ENCODE measurements at places on chromosomes 7 and 10. TPM values are rescaled to one million over a fixed set of nuclear protein-coding genes. Genes with fewer than 3 reads are reported as not detected.

DNA sequence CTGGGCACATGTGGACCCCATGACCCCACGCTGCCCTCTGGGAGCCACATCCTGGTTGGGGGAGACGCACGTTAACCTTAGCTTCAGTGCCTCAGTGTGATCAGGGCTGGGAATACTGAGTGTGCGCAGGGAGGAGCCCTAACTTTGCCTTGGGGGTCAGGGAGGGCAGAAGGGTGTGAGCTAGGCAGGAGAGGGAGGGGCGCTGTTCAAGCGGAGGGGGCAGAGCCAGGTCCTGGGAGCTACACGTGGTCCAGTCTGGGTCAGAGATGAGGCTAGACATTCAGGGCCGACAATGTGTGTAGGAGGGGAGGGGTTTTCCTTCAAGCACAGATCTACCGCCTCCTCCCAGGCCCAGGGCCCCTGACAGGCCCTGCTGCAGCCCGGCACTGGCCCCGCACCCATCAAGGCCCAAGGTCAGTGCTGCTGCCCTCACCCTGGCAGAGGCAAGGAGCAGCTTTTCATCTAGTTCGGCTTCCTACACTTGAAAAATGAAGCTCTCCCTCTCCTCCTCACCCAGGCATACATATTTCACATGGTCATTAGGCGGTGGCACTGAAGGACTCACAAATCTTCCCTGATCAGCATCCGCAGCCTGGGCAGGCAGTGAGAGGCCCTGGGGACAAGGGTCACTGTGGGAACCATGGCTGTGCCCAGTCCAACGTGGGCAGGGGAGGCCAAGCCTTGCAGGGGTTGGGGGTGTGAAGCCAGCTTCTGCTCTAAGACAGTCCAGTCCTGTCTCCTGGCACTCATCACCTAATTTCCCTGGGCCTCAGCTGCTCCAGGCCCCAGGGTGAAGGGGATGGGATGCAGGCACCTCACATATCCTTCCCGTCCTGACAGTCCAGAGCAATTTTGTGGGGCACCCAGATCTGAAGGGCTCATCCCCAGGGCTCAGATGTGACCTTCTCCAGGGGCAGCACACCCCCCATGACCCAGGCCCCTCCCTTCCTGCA lies 47.3 kb downstream of the C10orf105 start:
- DNase-seq = no peak

DNA sequence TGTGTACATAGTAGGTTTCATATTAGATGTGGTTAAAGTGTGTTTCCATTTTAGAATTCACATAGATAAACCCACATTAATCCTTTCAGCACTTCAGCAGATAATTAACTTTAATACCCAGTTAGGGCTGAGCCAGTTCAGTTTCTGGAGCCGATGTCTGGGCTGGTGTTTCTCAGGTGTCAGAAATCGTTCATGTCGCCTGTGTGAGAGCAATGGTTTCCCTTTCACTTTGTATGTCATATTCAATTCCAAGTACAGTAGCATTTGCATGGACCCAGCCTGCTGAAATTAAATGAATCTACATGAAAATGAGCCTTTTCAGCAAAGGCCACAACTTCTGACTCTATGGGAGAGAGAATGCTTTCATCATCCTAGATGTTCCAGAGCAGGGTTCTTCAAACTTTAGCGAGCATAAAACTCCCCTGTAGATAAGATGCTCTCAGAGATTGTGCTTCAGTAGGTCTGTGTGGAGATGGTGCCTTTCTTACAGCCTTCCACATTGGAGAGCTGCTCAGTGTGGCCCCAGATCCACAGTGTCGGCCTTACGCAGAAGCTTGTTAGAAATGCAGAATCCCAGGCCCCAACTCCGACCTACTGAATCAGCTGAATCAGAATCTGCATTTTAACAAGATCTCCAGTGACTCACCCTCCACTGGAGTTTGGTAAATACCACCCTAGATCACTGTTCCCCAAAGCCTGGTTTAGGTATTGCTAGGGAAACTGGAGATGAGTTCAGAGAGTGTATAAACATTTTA lies 19.6 kb downstream of the WIPF3 start:
- DNase-seq = no peak

DNA sequence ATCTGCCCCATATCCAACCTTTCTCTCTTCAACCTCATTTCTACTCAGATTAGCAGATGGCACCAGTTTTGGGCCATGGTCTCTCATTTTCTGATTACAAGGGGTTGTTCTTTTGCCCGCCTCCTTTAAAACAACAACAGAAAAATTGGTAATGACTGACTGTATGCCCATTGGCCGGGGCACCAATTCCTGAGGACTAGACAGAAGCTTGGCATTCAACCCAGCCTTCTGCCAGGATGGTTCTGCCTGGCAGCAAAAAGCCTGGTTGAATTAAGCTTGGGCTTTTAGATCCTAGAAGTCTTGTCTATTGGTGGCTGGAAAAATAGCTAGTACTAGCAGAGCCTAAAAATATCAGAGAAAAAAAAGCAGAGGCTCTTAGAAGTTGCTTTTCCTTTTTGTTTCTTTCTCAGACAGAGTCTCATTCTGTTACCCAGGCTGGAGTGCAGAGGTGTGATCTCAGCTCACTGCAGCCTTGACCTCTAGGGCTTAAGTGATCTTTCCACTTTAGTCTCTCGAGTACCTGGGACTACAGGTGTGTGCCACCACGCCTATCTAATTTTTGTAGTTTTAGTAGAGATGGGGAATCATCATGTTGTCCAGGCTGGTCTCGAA lies 402.6 kb downstream of the AUTS2 start:
- DNase-seq = peak; percentile 95

DNA sequence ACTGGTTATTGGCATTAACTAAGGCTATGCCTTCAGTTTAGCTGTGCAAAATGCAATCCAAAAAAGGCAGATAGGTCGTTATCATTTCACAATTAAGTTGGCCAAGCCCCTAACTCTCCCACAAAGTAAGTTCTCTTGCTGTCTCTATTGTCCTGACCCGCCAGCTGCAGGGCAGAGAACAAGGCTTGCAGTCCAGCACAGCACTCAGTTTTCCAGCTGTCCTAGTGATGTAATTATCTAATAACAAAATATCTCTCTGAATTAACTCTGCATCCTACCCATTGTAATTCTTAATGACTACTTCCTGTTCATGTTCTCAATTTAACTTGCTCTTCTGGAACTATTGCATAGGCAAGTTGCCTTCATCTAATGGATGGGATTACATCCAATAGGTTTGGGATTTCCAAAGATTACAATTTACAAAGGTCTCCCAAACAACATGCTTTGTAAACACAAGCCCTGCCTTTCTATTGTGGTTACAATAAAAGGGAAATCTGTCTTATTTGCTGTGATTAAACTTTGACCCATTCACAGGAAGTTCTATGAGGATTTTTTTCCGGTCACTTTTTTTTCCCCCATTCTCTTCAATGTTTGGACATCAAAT lies 55.2 kb downstream of the CDK6 start:
- DNase-seq = no peak

- no peak for DNase-seq
Observed at GRCh38 chr10:77574438-77574837, 63.2 kb downstream of the KCNMA1 start.

DNA sequence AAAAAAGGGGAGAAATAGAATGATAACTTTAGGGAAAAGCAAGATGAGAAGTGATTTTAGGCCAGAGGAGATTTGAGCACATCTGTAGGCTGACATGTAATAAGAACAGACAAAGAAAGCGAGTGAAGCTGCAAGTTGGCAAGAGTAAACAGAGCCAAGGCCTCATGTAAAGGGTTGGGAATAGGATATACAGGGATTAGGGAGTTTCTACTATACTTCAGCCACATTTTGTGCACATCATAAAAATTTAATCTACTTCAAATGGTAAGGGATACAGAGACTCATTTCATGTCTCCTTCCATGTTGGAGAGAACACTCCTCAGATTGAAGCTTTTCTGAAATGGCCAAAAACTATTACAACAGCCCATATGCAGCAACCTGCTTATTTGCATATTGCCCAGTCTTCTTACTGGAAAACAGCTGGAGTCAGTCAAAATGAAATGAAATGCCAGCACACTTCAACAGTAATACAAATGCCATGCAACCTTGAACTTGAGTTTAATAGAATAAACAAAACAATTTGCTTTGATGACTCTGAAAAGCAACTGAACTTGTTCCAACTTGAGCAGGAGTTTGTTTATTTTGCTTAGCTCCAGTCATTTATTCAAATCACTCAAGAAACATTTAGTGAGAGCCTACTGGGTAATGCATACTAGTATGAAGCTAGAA lies 49.9 kb downstream of the NRCAM start:
- no peak for DNase-seq

DNA sequence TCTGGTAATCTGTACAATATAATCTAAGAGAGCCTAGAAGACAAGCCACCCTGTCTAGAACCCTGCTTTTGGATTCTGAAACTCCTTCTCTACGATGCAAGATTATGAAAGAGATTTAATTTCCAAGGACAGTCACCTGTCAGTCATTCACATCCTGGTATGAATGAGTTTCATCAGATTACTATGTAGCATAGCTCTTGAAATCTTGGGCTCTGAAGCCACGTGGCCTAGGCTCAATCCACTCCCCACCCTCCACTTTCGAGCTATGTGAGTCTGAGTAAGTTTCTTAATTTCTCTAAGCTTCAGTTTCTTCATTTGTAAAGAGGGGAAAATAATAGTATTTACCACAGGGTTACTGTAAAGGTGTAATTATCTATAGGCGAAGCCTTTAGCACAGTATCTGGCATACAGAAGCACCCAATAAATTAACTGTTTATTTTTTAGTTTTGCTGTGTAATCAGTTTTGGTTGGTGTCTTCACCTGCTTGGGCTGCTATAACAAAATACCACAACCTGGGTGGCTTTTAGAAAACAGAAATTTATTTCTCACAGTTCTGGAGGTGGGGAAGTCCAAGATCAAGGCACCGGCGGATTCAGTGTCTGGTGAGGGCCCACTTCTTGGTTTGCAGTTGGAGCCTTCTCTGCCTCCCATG lies 71.3 kb downstream of the MYOF start:
- DNase-seq = no peak

DNA sequence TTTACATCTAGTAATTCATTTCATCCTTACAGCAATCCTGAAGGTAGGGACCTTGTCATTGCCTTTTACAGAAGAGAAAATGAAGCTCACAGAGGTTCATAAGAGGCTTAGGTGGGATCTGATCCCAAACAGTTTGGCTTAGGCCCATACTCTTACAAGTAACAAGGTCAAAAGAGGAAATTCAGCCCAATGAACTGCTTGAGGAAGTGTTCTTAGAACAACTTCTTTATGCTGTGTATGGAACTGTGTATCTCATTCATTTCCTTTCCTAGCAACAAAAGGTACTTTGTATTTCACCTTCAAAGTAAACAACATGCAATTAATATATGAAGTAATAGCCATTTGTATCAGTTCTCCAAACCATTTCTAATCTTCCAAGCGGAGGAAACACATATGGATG lies 79.3 kb downstream of the AVL9 start:
- DNase-seq = no peak

DNA sequence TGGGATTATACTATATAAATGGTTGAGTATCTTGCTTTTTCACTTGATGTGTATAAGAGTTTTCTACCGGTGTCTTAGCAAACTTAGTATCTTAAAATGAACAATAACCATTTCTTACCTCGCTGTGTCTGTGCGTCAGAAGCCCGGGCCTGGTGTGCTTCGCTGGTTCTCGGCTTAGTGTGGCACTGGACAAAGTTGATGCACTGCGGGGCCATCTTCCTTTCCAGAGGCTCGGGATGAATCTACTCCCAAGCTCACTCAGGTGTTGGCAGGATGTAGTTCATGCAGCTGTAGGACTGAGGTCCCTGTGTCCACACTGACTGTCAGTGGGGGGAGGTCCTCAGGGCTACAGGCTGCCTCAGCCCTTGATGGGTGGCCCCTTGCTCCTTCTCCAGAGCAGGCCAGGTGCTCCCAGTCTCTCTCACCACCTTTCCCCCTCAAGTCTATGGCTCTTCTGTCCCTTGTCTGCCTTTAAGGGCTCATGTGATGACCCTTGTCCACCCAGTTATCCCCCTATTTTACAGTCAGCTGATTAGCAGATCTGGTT lies 227.8 kb downstream of the GLRX3 start:
- DNase-seq = no peak

DNA sequence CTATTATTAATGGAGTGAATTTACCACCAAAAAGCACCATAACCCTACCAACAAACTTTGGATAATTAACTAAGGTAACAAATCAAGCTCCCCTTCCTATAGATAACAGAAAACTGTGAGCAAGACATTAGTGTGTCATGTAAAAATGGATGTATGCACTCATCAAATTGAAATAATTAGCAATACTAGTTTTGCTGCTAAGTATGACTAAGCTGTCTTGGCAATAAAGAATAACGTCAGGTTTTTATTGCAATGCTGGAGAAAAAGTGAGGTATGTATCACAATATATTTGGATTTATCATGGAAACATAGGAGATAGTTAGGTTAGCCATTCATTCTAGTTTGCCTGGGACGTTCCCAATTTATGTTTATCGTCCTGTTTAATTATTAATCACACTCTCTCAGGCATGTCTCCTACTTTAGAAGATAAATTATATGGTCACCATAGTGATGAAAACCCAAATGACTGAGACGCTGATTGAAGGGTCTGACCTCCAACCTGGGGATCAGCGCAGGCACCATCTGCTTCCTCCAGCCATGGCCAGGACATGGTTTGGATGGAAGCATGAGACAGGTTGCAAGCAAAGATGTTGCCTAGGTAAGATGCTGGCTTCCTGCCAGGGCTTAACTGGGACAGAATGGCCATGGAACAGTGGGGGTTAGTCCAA lies 125.6 kb downstream of the FANK1 start:
- peak; percentile 31 for DNase-seq

GRCh38 chr10:71678057-71678805 lies 41.3 kb downstream of the C10orf105 start:
- no peak for DNase-seq

GRCh38 chr7:152571068-152571467 lies 104.9 kb downstream of the XRCC2 start:
- no peak for DNase-seq

DNA sequence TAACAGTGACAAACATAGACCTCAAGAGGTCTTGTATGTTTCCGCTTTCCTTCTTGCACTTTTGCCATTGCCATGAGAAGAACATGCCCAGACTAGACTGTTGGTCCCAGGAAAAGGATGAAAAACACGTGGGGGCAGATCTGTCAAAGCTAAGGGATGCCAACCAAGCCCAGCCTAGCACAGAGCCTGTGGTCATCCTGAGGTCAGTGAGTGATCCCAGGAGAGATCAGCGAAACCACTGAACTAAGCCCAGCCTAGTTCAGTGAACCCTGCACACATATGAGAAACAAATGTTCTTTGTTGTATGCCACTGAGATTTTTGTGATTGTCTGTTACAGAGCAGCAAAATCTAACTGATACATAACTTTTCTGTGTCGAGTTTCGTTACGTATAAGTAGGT lies 718.8 kb downstream of the MAGI2 start:
- no peak for DNase-seq

GRCh38 chr10:46028584-46029460 lies 1.6 kb downstream of the NCOA4 start:
- peak; percentile 46 for DNase-seq

DNA sequence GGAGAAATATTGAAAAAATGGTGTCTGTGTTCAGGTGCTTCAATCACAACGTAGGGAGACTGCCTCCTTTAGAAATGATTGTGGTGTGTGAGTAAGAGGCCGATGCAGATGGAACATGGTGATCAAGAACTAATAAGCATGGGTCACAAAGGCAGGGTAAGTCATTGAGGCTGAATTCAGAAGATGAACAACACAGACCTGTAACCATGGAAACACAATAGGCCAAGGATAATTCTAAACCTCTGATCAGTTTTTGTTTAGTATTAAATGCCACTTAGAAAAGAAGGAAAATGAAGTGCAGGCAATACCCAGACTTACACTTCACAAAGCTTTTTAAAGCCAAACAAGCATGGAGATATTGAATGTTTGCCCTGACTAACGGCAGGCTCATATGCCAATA lies 32.8 kb upstream of the TAS2R16 start:
- DNase-seq = no peak

PFKP gene
- 200 TPM for total RNA-seq

HMX2 gene
- total RNA-seq = not detected

KIF11 gene
- total RNA-seq = 18.6 TPM

LLCFC1 gene
- total RNA-seq = not detected

THNSL1 gene
- total RNA-seq = 6.4 TPM
